ENCODE measurements at places on chromosomes 2 and 18. TPM values are rescaled to one million over a fixed set of nuclear protein-coding genes. Genes with fewer than 3 reads are reported as not detected.

DNA sequence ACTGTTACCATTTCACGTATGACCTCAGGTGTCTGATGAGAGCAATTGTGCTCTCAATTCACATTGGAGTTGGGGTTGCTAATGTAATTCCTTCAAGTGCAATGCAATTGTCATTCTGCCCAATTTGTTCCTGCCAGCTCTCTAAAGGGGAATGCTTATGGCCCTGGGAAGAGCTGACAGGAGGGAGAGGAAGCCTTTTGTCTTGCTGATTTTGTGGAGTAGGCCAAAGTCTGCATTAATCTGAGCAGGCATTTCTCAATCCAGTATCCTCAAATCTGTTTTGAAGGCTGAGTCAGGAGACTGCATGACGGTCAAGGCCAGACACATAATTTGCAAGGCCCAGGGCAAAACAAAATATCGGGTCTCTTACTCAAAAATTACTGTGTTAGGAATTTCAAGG lies 326.4 kb upstream of the SPHKAP start:
- no peak for DNase-seq

- no peak for DNase-seq
Measured at GRCh38 chr2:129262934-129263333, 716.5 kb upstream of the RAB6C start.

- no peak for DNase-seq
Measured at GRCh38 chr18:24976502-24976901, 375.5 kb downstream of the ZNF521 start.

GRCh38 chr2:42890791-42891355 lies 98.5 kb upstream of the HAAO start:
- no peak for DNase-seq

DNA sequence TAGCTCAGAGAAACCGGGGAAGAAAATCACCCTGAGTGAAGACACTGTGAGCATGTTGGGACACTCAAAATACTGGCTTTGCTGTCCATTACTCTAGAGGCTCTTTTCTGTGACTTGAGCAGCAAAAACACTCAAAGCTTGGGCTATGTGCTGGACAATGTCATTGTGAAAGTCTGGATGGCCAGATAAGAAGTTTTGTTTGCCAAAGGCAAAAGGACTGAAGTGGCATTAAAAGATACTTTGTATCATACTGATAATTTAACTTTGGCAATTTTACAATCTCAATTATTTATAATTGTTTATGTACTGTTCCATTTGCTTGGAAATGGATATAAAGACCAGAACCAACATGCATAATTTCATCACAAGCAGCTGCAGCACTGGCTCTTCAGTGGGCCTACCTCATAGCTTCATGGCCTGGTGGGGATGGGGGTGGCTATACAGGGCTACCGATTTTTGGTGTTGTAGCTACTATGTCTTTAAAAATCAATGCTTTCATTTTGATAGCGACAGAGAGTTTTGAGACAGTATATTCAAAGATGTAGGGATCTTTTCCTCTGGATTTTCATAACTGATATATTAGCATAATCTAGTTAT lies 51.1 kb downstream of the RBKS start:
- DNase-seq, result no peak

GRCh38 chr2:159209341-159210306 lies 76.9 kb downstream of the WDSUB1 start:
- no peak for DNase-seq

DNA sequence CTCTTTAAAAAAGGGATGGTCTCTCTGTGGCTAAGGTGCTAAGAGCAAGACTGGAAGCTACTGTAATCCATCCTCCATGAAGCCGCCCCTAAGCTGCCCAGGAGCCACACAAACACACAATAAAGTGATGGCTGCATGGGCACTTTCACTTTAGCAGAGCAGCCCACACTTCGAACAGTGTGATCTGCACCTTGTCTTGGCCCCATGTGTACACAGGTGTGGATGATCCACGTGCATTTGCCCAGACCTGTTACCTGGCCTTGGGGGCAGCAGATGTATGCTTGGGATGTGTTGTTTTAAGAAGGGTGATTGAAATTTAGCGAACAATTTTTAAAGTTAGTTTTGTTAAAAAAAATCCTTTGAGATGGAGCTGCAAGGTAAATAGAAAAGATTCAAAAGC lies 39.9 kb downstream of the TMEM178A start:
- no peak for DNase-seq

DNA sequence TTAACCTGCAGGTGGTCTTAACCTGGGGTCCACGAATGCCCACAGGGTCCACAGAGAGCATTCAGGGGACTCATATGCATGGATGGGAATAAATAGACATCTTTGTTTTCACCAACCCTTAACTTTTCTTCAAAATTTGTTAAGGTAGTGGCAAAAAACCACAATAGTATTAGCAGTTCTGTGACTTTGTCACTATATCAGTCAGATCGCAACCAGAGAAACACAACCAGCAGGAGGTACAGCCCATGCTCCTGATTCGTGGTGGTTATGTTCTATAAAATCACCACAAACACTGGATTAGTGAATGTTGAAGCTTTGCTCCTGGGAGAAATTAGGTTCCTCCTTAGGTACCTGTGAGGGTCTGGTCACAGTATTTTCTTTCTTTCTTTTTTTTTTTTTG lies 31.6 kb downstream of the B3GNT7 start:
- no peak for DNase-seq

- DNase-seq, result no peak
Measured at GRCh38 chr2:30310371-30310770, 79.0 kb downstream of the LBH start.

DNA sequence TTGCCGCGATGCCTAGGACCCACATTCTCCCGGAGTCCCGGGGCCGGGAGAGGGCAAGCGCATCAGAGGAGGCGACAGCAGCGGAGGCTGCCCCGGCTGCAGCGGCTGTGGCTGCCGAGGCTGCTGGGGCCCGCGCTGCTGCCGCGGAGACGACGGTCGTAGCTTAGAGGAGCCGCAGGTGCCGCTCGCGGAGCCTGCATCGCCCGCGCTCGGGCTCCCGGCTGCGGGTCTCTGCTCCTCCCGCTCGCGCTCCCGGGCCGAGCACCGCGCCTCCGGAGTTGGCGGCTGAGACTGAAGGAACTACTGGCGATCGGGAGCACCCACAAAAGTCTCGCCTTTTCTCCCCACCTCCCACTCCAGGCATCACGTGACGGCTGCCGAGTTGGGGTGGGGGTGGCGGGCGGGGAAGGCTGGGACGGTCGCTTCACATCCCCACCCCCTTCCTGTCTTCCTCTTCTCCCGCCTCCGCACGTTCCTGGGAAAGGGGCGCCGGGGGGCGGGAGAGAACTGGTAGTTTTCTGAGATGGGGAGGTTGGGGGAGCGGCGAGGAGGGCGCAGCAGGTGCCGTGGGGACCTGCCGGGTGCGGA lies at the start of gene LYPD1:
Gene LYPD1 (minus strand): TSS at position 298 of the 588 bp plus-strand sequence. CDS start 273 bp downstream, at position 25.
- no peak for DNase-seq

DNA sequence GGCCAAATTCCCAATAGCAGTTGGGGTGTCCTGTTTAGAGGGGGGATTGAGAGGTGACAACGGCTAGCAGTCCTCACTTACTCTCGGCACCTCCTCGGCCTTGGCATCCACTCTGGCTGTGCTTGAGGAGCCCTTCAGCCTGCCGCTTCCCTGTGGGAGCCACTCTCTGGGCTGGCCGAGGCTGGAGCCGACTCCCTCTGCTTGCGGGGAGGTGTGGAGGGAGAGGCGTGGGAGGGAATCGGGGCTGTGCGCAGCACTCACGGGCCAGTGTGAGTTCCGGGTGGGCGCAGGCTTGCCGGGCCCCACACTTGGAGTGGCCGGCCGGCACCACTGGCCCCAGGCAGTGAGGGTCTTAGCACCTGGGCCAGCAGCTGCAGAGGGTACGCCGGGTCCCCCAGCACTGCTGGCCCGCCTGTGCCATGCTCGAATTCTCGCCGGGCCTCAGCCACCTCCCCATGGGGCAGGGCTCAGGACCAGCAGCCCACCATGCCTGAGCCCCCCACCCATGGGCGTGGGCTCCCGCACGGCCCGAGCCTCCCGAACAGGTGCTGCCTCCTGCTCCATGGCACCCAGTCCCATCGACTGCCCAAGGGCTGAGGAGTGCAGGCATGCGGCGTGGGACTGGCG lies 705.9 kb upstream of the ZNF804A start:
- no peak for DNase-seq

GRCh38 chr2:152500772-152501171 lies 165.8 kb downstream of the FMNL2 start:
- no peak for DNase-seq

STON1 gene
- total RNA-seq, result 5.0 TPM

TFCP2L1 gene
- total RNA-seq, result 0.06 TPM

FEV gene
- total RNA-seq, result not detected

TEKT4 gene
- not detected for total RNA-seq

UGT1A8 gene
- total RNA-seq, result not detected

LIMS2 gene
- 2.3 TPM for total RNA-seq

All from LHCN-M2 (cell line).